ENCODE measurements at places on chromosomes 3 and 15.

GRCh38 chr3:29140666-29141065 is 140.2 kb upstream of the RBMS3 start:
- peak; percentile 26 for DNase-seq

DNA sequence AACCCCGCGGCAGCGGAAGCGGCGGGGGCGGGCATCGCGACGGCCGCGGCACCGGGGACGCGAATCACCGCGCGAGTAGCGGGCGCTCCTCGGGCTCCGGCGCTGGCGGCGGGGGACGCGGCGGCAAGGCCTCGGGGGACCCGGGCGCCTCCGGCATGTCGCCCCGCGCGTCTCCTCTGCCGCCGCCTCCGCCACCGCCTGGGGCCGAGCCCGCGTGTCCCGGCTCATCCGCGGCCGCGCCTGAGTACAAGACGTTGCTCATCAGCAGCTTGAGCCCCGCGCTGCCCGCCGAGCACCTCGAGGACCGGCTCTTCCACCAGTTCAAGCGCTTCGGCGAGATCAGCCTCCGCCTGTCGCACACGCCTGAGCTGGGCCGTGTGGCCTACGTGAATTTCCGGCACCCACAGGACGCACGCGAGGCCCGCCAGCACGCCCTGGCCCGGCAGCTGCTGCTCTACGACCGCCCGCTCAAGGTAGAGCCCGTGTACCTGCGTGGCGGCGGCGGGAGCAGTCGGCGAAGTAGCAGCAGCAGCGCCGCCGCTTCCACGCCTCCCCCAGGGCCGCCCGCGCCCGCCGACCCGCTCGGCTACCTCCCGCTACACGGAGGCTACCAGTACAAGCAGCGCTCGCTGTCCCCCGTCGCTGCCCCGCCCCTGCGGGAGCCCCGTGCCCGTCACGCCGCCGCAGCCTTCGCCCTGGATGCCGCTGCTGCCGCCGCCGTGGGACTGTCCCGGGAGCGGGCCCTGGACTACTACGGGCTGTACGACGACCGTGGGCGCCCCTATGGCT is 675 bp downstream of the RBM15B start:
- peak; percentile 71 for DNase-seq

DNA sequence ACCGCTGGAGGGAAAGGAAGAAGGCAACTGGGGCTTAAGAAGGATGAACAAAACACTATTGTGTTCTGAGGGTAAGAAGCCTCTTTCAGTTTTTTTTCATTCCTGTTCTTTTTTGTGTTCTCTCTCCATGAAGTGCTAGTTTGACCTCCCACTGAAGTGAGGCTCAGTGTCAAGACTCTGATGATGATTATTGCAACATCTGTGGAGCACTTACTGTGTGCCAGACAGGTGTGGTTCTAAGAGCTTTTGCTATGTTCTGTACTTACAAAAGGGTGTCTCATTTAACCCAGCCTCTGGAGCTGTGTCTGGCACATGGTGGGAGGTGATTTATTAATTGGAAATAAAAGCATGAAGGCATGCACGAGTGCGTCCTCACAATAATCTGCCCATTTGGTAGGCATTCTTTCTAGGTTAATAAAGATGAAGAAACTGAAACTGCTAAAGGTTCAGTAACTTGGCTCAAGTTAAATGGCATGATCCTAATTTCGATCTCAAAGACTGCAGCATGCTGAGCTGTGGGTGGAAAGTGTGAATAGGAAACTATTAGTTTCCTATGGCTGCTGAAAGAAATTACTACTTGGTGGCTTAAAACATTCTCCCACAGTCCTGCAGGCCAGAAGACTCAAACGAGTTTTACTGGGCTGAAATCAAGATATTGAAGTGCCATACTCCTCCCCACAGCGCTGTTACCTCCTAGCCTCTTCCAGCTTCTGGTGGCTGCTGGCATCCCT is 38.5 kb upstream of the VEPH1 start:
- no peak for DNase-seq

DNA sequence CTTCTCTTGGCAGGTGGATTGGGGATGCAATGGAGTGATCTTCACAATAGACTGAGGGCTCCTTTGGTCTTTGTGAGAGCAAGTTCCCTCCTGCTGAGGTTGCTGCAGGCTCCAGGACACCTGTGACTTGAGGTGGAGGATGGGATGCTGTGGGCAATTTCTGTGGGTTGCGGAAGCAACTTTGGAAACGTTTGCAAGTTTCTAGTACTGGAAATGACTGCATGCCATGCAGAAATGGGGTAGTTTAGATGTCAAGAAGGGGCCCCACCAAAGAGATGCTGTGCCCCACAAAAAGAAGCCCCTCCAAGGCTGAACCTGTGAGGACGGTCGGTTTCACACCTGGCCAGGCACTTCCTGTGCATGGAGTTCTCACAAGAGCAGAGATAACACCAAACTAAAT is 80.4 kb upstream of the XCR1 start:
- no peak for DNase-seq

- no peak for DNase-seq
Observed at GRCh38 chr3:185998136-185998535, 60.3 kb upstream of the TRA2B start.

- no peak for DNase-seq
Observed at GRCh38 chr15:77361456-77361855, 58.4 kb downstream of the PEAK1 start.

DNA sequence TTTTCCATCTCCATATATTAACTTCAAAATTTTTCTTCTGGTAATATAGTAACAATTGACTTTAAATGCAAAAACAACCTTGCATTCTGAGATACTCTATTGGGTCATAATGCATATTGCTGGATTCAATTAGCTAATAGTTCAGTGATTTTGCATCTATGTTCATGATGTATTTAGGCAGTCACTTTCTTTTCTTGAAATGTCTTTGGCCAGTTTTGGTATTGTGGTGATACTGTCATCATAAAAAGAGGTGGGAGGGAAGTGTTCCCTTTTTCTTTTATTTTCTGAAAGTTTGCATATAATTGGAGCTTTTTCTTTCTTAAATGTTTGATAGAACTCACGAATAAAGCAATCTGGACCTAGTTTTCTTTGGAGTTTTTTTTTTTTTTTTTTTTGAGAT is 67.4 kb upstream of the ZNF148 start:
- no peak for DNase-seq

- DNase-seq = no peak
Observed at GRCh38 chr3:151384741-151385174, at the start of gene P2RY12. P2RY12 (minus strand) TSS chr3:151384753; CDS start chr3:151338845, 45,908 bp downstream.

GRCh38 chr15:84970843-84971242 is 10.8 kb upstream of the PDE8A start:
- DNase-seq = no peak

- no peak for DNase-seq
Observed at GRCh38 chr15:83545804-83546511, 98.8 kb downstream of the SH3GL3 start.

DNA sequence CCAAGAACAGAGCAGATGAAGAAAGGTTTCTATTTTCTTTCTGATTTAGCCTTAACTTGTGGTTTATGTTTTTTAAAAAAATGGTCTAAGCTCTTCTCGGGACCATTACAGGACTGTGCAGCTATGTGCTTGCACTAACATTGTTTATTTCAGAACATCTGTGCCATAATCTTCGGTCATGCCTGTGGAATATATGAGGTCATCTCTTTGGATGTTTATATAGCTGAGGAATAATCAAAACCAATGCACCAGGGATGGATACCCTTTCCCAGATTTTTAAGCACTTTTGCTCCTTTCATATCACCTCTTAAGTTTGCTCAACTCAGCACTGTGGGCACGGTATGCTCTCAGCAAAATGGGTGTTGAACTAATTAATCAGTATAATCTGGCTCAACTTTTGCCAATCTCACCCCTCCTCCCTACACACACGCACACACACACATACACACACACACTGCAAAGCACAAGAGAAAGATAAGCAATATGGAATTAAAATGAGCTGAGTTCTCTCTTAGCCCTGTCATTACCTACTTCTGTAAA is 268.5 kb upstream of the TMC3 start:
- no peak for DNase-seq

- DNase-seq = no peak
Observed at GRCh38 chr3:58665405-58665804, 1.2 kb downstream of the FAM3D start.

DNA sequence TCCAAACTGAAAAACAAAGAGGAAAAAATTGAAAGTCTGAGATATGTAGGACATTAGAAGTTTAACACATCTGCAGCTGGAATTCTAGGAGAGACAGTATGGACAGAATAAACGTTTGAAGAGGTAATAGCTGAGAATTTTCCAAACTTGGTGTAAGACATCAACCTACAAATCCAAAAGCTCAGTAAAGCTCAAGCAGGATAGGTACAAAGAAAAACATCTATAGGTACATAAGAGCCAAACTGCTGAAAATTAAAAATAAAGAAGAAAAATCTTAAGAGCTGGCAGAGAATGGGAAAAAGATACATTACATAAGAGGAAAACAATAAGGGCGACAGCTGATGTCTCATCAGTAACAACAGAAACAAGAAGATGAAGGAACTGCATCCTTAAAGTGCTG is 22.8 kb upstream of the C3orf22 start:
- no peak for DNase-seq

DNA sequence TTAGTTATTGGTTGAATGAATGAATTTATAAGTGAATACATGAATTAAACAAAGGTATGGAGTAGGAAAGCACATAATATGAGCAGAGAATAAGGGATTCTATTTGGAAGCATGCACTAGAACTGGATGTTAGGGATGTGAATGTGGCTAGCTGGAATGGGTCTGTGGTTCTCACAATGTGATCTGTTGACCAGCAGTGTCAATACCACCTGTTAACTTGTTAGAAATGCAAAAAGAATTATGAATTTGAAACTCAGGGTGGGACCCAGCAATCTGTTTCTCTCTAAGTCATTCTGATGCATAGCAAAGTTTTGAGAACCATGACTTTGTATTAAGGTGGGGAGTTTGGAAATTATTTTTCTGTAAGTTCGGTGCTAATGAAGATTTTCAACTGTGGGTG is 41.0 kb upstream of the SATB1 start:
- no peak for DNase-seq

DNA sequence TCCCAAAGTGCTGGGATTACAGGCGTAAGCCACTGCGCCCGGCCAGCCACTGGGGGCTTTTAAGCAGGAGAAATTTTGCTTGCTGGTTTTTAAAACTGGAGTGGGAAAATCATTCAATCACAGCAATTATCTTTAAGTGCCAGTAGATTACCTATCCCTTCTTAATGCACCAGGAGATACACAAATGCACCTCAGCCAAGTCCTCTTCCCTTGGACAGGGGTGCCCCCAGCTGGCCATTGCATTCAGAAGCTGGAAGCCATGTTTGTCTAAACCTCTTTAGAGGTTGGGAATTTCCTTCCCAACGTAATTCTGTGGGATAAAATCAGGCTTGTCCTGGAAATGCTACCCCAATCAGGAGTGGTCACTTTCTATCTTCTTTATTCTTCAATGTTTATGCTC is 26.6 kb downstream of the MIX23 start:
- DNase-seq = peak; percentile 14

DNA sequence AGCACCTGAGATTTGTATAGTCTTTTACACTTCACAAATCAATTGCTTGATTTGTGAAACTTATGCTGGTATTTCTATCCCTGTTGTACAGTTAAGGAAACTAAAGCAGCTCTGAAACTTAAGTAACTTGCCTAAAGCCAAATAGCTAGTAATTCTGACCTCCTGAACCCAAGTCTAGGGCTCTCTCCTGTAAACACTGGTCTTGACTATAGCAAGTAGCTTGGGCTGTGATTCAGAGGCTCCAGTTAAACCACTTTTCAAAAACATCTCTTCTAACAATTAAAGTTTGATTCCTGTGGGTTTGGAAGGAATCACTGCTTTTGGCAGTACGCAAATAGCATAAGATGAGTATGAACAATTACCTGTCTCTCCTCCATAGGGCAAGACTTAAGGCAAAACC is 18.5 kb upstream of the CMTM8 start:
- DNase-seq = peak; percentile 77

DNA sequence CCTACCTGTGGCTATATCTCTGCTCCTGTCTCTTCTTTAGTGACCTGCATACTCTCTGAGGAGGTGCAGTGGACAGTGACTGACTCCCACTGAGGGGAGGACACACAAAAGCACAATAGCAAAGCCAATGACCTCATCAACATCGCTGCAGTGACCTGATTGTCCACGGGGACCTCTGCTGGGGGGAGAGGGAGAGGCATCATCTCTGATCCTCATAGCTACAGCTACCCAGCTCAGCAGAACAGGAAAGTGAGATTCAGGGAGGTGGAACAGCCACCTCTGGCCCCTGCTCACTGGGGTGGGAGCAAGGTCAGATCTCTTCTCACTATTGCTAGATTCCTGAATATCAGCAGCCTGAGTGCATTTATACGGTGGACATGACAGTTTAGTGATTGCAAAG is 179.2 kb downstream of the ATP10A start:
- no peak for DNase-seq

DNA sequence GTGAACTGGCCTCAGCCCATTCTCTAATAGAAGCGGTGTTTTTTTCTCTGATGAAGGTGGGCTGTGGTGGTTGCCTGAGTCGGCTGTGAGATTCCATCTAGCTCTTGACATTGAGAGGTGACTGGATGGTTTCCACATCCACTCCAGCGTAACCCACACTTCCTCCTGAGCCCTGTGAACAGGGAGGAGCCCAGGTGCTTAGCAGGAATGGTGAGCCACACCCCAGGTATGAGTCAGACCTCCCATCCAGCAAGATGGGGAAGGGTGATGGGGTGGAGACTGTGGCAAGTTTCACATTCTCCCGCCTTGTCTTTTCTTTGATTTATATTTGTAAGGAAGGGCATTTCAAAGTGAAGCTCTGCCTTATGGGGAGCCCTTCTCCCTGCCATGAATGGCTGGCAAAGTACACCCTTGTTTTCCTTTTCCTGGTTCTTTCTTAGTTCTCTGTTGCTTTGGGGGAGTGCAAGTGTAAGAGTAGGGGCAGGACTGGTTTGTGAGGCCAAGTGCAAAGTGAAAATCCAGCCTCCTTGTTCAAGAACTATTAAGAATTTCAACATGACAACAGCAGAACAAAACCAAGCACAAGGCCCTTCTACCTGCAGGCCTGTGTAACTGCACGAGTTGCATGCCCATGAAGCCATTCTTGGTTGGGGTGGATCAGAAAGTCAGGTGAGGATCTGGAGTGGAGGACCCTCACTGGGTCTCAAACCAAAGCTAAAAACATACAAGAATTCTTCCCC is 4.6 kb upstream of the TPRG1 start:
- DNase-seq = no peak

DNA sequence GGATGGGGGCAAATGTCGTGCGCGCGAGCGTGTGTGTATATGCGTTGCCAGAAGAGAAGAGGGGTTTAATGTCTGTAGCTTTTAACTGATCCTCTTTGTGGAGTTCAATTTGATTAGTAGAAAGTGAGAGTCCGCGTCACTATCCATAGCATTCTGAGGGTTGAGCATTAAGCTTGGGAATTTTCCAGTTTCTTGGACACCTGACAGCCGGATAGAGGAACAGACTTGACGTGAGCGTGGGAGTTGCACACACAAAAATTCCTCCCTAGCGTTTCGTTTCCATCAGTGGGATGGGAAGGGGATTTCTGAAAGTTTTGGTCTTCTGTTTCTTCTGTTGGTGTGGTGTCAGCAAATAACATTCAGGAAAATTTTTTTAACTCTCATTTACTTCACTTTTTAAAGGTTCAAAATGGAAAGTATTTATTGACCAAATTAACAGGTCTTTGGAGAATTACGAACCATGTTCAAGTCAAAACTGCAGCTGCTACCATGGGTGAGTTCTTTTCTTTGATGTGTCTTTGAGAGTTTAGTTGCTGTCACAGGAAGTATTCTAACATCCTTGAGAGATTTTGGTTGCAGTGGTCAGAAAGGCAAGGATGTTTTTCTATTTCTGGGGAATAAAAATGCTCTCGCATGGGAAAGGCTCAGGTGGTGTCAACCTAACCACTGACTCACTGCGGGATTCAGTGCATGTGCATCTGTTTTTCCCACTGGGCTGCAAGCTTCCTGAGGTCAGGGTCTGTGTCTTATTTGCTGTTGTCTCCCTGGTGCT is 841 bp downstream of the POGLUT1 start:
- no peak for DNase-seq

GRCh38 chr3:50102558-50102957 is 13.8 kb downstream of the RBM5 start:
- no peak for DNase-seq
